ENCODE measurements at places on chromosomes 4 and X.

- no peak for DNase-seq
Measured at GRCh38 chrX:6244666-6245065, 16.0 kb upstream of the NLGN4X start.

DNA sequence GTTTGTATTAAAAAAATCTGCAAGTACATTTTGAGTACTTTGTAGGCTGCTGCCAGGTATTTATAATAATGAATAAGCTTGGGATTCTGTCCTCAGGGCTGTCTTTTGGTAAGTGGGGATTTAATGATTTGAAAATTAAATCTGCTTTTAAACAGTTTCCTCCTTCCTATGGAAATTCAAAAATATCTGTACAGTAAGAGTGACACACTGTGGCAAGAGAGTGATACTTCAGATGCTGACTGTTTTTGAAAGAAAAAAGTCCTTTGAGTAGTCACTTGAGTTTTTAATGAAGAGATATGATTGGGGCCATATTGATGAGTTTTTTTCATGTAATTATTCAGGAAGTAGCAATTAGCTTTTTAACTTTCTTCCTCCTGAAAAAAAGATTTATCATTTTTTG lies 49.2 kb downstream of the SMARCAD1 start:
- DNase-seq: no peak

DNA sequence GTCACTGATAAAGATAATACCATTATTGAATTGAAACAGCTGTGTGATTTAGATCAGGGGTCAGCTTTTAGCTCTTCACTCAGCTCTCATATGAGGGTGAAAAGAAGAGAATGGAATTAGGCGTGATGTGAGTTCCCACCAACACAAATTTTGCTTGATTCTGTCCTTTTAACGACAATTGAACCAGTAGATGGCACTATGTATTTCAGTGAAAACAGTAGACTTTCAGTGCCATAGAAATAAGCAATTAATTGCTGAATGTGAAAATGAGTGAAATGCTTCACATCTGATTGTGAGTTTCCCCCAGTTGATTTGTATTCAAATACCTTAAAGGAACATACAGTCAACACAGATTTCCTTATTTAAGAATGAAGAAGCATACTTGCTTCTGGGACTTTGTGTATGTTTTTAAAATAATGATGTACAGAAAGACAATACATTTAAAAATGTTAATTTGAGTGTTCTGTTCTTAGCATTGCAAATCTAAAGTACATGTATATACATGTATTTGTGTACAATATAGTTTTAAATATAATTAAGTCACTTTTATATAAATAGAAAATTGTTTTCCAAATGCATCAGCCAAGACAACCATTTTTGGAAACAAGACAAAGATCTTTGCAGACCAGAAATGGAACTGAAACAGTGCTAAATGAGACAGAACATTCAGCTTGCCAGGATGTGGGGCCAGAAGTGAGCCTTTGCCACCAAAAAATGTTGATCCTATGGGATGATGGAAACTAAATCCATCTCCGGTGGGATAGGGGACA lies 178.8 kb downstream of the SNCA start:
- DNase-seq: no peak

DNA sequence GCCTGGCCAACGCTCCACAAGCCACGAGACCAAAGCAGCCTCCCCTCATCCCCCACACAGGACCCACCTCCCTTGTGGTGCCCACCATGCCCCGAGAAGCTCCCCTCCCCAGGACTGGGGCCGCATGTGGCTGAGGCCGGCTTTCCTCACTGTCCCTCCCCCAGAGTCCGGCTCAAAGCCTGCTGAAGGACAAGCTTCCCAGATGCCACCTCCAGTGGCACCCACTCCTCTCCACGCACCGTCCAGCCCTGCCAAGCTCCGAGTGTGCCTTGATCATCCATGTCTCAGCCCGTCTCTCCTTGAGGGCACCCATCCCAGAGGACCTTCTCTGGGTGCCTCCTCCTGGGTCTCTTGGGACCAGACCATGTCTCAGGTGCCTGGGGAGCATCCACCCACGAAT lies 58.8 kb upstream of the MXD4 start:
- DNase-seq: no peak

DNA sequence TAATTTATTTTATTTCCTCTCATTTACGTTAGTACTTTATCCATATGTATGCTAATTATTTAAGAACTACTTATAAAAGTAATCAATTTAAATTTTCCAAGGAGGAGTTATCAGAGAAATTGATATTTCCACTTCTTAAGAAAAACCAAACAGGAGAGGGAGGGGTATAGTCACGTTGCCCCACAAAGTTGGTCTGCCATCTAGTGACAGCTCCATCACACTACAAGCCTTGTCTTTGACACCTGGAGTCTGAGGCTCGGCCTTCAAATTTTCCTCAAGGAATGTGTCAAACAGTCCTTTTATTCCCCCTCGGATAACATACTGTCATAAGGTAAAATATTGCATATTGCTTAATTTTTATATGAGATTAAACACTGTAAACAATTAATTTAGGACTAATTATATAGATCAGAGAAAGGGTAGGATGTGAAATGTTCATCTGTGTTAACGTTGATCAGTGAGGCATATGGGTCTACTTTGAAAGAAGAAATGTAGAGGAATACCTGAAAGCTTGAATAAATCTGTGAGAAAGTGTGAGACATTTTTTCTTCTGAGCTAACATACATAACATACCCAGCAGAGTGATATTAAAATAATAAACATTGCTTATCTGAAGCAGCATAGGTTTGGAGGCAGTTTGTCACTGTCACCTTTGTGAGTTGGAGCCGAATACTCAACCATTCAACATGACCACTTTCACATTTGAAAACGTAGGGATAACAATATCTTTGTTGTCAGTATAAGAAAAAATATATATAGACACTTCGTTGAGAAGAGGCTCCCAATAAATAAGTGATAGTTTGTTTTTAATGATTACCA lies 114.4 kb downstream of the GLRA3 start:
- DNase-seq: no peak
